ENCODE measurements at places on chromosomes 1 and 21.

DNA sequence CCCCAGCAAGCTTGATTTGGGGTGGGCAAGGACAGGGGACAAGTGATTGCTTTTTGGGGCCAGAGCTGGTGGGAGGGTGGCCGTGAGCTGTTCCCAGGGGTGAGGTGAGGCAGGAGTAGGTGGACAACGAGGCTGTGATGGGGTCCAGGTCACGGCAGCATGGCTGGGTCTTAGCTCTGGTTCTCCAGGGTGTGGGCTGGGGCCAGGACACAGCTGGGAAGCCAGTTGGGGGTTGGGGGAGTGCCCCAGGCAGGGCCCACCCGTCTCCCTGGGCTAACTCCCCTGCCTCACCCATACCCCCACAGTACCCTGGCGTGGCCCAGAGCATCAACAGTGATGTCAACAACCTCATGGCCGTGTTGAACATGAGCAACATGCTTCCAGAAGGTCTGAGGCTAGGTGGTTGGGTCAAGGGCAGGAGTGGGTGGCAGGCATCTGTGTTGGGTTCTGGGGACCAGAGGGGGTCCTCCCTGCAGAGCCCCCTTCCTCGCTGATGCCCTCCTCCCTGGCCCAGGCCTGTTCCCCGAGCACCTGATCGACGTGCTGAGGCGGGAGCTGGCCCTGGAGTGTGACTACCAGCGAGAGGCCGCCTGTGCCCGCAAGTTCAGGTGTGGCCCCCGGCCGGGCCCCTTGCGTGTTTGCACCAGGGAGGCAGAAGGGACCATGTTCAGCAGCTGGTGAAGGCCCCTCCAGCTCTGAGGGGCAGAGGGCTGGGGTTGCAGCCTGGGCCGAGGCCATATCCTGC, 43.3 kb downstream of the COQ8A start:
- no peak for DNase-seq

DNA sequence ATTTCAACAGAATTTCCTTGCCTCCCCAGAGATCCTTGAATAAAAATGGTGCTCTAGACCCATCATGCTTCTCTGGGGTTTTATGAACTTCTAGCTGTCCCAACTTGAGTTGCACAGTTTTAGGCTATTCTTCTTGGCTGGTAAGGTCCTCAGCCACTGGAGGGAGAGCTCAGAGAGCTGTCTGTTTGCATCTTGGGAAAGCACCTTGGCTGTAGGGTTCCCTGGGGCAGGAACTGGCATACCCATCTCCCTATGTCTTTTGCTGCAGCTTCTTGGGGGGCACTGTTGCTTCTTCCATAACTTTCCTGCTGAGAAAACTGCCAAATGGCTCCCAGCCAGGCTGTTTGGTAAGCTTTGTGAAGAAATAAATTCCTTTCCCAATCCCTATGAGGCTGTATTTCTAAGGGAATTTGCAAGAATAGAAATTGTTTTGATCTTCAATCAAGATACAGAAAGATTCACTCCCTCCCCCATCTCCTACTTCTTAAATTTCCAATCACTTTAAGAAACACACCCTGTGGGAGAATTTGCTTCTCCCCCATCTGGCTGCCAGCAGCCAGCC, 8.2 kb upstream of the FMOD start:
- no peak for DNase-seq

GRCh38 chr1:214458541-214458940, 92.9 kb downstream of the PTPN14 start:
- DNase-seq: no peak

DNA sequence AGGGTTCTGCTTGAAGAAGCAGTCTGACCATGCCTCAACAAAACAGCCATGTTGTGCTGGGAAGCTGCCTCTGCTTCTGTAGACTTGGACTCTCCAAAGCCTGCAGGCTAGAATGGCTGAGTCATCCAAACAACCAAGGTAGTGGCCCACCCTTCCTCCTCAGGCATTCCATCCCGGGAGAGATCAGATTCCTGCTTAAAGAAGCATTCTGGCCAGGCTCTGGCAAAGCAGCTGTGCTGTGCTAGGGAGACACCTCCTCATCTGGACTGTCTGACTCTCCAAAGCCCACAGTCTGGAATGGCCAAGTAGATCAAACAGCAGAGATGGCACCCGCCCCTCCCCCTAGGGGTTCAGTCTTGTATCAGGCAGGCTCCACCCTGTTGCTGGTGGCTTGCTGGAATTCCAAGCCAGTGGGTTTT, 38.3 kb upstream of the F3 start:
- DNase-seq: no peak

DNA sequence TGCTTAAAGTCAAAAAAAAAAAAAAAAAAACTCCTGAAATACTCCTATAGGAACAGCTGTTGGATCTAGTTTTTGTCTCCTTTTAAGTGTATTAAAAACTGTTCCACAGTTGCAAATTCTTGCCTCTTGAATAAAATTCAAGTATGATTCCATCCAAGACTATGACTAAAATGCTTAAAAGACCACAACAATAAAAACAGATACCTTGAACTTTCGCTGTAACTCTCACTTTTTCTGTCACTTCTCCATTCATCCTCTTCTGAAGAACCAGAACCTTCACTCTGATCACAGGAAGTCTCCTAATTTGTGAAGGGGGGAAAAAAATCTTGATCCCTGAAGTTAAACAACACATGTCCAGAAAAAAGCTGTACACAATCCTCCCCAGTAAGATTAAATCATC, 55.0 kb upstream of the PSMG1 start:
- DNase-seq: no peak

DNA sequence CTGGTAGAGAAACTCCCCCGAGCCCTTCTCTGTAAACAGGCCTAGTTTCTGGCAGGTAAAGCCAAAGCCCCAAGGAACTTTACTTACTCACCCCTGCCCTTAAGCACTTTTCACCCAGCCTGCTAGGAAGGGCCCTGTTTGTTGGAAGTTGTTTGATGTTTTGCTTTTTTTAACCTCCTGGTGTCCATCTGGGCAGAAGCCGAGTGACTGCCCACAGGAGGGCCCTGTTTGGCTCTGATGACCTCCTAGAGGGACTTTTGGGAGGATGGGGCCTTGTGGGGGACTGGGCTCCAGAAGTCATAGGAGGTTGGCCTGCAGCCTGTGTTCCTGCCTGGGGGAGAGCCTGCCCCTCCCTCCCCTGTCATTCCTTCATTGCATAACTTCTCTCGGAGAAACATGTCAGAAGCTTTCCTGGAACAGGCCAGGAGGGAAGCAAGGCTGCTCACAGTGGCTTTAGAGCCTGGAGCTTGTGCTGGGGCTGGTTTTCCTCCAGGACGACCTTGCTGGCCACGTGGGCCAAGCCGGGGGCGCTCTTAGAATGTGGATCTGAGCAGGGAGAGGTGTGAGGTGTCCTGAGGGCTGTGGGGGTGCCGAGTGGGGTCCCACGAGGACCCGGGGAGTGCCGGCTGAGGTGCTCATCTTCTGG, 33.9 kb downstream of the COQ8A start:
- no peak for DNase-seq

DNA sequence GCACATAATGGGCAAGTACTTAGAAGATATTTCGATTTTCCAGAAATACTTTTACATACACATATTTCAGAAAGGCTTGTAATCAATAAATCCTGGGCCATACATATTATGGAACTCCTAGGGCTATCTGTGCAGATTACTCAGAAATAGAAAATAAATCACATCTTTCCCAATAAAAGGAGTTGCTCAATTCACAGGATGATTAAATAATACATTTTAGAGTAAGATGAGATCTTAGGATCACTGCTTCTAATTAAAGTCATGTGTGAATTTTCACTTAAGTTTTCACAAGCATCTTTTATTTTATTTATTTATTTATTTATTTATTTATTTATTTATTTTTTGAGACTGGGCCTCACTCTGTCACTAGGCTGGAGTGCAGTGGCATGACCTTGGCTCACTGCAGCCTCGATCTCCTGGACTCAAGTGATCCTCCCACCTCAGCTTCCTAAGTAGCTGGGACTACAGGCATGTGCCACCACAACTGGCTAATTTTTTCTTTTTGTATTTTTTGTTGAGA, 144.2 kb downstream of the HIVEP3 start:
- no peak for DNase-seq

DNA sequence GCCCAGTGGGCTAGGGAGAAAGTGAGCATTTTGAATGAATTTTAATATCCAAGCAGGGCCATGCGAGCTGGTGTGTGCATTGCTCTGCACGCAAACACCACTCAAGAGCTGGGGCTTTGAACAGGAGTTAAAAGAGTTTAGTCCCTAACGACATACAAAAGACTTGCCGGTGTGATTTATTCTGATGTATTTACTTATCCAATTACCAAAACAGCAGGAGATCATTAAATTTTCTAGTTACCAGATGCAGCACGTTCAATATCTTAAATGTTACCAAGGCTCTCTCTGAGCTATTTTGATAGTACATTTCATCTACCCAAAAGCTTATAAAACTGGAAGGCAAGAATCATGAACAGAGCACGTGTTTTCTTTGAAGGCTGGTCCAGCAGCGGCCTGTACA, 30.0 kb upstream of the DMRTA2 start:
- no peak for DNase-seq

DNA sequence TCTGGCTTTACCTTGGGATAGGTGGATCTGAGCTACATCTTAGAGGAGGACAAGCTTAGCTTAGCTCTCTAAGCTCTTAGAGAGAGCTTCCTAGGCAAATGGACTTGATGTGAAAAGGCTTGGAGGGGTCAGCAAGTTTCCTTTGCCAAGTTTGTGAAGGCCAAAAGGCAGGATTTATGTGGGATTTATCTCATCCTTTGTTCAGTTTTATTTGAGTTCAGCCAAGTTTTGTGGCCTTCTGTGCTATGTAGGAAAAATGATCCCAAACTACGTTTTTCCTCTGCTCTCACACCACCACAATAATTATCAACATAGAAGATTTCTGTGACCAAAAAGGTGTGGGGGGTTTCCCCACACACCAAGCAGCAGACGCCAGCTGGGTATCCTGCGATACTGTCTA, 26.0 kb upstream of the RNF11 start:
- no peak for DNase-seq

GRCh38 chr1:94734963-94735901, 84.9 kb upstream of the SLC44A3 start:
- DNase-seq: no peak

DNA sequence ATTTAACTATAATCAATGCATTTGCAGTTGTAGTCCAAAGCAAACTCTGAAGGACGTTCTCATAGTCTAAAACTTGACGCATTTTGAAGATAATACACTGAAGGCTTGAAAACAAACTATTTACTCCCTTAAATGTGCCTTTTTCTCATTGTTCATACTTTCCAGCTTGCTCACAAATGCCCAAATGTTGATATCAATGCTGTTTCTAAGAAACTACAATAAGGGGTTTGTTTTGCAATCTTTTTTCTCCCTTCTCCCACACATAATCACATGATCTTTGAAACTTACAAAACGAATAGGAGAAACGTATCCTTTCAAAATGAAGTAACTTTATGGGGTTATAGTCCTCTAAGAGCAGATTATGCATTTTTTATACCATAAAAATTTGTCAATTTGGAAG, 508.7 kb downstream of the DPYD start:
- no peak for DNase-seq

- no peak for DNase-seq
Observed at GRCh38 chr1:90007979-90008404, 13.1 kb downstream of the ZNF326 start.

DNA sequence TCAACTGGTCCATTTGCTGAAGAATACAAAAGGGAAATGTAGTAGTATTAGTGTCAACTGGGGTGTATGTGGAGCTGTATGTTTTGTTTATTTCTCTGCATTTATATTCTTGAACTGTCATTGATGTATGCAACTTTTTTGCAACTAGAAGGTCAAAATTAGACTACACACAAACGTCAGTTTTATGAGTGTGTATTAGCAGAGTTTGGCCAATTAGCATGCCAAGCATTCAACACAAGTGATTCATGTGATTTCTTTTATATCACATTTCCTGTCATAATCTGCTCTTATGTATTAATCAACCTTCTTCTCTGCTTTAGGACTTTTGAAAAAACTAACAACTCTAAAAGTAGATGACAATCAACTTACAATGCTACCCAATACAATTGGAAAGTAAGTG, 211.1 kb downstream of the LRRC40 start:
- no peak for DNase-seq

DNA sequence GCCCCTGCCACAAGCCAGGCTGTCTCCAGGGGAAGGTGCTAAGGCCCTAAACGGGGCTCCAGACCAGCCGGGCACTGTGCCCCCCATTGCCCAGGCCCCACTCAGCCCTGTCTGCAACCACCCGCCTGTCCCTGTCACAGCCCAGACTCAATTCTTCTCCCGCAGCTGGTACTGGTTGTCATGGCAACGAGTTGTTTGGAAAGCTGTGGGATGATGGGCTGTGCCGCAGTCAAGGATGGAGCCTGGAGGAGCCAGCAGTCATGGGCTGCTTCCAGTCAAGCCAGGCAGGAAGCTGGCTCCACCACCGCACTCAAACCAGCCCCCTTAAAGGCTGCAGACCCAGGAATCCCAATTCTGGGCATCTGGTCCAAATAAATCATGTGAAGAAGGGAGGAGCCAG, 4.2 kb downstream of the SPOCD1 start:
- DNase-seq: no peak

DNA sequence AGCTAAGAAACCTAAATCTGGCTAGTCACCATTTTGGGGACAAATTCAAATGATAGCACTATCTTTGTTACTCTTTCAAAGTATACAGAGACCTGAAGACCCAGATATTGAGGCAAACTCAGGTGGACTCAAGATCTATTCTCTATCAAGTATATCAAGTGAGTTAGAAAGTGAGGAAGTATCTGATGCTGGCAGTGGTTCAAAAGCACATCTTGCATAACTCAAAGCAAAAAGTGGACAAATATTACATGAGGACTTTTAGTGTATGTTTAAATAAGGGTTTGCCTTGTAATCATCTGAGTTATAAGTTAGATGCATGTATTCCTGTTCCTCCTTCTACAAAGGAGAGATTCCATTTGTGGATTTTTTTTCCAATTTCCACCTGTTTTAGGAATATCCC, 338.4 kb downstream of the DISC1 start:
- no peak for DNase-seq
